ENCODE measurements at places on chromosomes 1 and 21.

GRCh38 chr1:111719135-111719534, 20.1 kb downstream of the INKA2 start:
- DNase-seq = no peak

DNA sequence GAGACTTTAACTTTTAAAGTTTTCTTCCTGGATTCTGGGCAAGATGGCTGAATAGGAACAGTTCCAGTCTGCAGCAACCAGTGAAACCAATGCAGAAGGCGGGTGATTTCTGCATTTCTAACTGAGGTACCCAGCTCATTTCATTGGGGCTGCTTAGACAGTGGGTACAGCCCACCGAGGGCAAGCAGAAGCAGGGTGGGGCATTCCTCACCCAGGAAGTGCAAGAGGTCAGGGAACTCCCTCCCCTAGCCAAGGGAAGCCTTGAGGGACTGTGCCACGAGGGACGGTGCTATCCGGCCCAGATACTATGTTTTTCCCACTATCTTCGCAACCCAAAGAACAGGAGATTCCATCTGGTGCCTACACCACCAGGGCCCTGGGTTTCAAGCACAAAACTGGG, 121.0 kb downstream of the VAV3 start:
- no peak for DNase-seq

DNA sequence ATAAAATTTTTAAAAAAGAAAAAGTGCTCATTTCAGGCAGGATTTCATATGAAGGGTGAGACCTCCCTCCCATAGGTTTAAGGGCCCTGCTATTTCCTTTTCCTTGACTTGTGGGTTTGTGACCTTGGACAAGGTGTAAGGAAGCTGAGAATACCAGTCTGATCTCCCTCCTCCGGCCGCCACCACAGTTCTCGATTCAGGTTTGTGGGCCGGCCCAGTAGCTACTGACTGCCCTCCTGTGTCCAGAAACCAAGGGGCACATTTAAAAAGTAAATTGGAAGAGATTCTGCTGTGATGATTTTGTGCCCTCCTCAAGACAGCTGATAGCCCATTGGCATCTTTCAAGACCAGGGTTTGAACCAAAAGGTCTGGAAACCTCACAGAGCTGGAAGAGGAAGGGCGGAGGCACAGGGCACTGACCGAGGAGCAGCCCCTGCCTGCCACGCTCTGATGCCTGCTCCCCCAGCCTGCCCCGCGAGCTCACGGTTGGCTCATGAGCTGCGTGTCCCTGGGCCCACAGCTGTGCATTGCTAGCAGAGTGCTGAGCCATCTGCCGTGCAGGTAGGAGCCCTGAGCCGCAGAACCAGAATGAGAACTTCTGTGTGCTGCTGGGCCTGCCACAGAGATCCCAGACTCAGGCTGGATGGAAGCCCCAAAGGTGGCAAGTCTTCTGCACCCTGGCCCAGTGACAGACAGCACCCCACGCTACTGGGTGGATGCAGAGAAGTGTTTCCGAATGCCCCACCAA, 348.7 kb downstream of the NPHP4 start:
- no peak for DNase-seq

DNA sequence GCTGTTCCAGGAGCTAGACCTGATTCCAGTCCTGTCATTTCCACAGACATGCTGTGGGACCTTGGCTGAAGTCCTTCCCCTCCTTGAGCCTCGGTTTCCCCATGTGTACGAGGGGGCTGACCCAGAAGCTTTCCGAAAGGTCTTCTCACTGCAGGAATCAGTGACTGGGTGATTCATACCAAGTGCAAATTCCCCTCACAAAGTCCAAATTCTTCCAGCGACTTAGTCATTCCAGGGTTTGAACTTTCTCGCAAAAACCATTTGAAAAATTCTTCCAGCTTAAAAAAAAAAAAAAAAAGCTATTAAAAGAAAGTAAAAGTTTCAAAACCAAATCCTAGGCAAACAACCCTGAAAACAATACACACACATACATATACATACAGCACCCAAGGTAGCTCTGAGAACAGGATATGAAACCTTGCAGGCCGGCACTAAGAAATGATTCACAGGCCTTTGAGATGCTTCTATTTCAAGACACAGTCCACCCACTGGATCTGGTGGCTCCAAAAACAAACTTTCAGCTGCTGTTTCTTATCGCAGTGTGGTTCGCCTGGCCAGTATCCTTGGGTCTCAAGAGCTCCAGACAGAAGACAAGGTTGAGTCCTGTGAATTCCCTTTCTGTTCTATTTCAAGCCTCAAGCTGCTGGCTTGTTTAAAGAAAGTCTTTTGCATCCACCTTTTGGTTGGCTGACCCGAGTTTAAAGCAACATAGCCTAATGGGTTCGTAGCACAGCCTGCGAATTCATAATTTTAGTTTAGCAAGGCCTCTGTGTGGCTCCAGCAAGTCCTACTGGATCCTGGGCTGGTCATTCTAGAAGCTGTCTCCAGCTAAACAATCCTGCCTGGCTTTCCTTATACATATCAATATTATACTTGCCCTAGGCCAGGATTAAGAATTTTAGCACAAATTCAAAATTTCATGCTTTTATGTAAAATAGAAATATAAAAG, 18.0 kb upstream of the ID3 start:
- no peak for DNase-seq

DNA sequence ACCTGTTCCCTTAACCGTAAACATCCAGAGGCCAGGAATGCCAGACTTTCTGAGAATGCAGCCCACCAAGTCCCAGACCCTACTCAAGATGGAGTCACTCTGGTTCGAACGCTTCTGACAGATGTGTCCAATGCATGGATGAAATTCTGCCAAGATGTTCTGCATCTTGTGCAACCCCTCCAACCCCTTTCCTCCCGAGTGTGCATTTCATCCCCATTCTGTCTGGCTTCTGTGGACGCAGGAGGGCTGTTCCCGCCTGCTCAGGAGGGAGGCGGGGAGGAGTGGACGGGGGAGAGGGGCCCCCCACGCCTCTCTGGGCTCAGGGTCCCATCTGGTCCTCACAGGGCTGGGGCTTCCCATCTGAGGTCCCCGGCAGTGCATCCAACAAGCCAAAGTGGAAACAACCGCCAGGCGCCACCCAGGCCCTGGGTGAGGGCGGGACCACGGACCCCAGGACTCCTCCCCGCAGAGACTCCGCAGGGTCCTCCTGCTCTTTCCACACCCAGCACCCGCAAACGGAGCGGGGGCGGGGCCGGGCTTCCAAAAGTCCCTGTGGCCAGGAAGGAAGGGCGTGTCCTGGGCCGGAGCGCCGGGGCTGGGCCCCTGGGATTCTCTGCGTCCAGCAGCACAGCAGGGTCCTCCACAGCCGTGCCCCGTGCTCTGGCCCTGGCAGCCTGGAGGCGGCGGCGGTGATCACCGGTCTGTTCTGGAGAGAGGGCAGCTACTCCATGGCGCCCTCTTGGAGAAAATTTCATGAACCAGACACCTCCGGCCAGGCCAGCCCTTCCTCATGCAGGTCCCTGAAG, 27.8 kb upstream of the SUMO3 start:
- DNase-seq = no peak

- DNase-seq = no peak
Measured at GRCh38 chr1:37722181-37723071, 30.1 kb downstream of the CDCA8 start.

Data from stimulated activated CD4-positive, alpha-beta T cell treated with anti-CD3 and anti-CD28 coated beads, Interleukin-15, amount 100 ng/mL, for 1 hour (primary cell).